Activated CD8-positive, alpha-beta memory T cell treated with anti-CD3 and anti-CD28 coated beads, Interleukin-2, amount 50 U/mL, for 4 hours (primary cell): ENCODE measurements at places on chromosomes 12 and 14.
A peak's percentile ranks its signal among the peaks of the same experiment; 100 is the strongest.

DNA sequence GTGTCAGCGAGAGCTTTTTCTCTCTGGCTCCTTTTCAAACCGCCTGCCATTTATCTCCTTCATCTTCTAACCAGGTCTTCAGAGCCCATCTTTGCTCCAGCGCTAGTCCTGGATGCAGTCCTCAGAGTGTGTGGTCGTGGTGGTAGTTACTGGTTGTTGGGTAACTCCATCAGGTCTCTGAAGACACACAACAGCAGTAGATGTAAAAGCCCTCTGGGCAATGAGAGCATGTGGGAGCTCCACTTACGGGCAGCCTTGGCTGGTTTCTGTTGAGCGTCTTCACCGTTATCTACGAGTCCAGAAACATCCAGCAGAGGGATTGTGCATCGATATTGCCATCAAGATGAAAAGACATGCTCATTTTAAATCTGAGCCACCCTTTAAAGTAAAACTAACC, 61.2 kb downstream of the FBXL14 start:
- DNase-seq: no peak

DNA sequence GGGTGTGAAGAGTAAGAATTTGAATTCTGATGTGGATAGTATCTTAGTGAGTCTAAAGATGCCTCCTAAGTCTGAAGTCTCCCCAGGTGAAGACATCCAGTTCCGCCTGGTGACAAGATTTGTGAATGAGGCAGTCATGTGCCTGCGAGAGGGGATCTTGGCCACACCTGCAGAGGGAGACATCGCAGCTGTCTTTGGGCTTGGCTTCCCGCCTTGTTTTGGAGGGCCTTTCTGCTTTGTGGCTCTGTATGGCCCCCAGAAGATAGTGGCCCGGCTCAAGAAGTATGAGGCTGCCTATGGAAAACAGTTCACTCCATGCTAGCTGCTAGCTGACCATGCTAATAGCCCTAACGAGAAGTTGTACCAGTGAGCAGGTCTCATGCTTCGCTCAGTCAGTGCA, 24.6 kb upstream of the AICDA start:
- DNase-seq: no peak

- peak; percentile 43 for DNase-seq
Measured at GRCh38 chr14:72518809-72519377, 375.0 kb downstream of the DPF3 start.

DNA sequence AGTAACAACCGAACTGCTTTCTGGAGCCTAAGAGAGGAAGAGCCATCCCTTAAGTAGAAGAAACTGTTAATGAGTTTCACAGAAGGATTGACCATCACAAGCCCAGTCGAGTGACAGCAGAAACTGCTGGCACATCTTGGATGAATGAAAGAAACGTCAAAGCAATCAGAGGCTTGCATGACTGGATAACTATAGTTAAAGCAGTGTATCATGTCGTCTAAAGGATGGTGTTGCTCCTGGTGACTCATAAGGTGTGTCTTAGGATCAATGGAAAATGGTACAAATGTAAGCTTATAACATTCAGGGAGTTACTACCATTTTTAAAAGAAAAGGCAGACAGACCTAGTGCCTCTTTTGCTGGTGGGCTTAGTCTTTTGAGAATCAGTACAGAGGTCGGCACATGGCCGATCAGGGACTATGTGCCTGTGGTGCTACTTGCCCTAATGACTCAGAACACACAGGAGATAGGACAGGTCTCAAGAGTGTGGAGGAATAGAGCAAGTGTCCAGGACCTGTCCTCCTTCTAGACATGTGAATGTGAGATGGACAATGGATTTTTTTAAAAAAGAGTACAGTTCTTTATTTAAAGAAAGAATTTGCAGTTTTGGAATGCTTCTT, 55.7 kb downstream of the TMX1 start:
- DNase-seq: no peak

- DNase-seq: no peak
Measured at GRCh38 chr12:59911516-59911915, 315.7 kb downstream of the SLC16A7 start.

- no peak for DNase-seq
Measured at GRCh38 chr12:14403711-14404196, 38.3 kb downstream of the ATF7IP start.

DNA sequence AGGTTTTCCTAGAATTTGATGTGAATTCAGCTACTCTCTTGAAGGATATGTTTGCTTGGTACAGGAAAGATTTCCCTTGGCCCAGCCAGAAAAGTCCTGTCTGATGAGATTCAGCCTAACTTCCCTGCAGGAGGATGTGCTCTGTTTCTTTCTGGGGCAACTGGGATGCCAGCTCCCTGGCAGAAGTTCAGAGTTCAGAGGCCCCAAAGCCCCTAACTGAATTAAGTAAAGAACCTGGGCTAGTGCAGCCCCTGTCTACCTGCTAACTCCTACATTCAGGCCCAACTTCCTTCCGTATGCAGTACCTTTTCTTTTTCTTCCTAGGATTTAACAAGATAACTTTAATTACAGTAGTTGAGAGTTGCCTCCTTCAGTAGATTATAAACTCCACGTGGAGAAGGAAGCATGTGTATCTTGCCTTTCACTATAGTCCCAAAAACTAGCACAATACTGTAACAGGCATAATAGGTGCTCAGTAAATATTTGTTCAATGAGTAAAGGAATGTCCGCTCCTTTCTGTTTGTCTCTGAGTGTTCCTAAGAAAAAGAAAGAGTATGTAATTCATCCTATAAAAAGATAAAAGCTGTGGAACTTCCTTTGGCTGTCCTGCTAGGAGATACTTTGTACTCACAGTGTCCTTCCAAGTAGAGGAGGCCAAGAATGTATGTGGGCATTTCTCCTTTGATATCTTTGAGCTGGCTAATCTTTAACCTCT, 141.0 kb downstream of the SLC8A3 start:
- DNase-seq: no peak

DNA sequence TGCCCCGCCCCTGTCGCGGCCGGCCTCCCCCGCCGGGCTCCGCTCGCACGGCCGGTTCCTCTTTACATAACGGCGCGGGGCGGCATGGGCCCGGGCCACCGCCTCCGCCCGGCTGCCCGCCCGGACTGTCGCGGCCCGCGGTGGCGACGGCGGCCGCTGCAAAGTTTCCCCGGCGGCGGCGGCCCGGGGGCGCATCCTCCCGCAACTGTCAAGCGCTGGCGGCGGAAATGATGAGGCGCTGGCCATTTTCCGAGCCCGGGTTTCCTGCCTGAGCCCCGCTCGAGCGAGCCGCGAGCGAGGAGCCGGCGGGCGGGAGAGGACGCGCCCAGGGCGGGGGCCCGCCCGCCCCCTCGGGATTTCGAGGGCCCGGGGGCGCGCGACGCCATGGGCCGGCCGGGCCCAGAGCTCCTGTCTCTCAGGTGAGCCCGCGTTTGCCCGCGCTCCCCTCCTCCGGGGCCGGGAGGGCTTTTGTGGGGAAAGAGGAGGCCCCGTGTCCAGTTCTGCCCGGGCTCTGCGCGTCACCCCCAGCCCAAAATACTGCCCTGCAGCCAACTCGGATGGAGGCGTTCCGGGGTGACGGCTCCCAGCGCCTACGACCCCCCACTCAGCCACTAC, at the start of gene SH2B3:
SH2B3 (plus strand) TSS at position 65 of the 615 bp plus-strand sequence. CDS start 12,223 bp downstream, outside the sequence.
- DNase-seq: peak; percentile 40

- no peak for DNase-seq
Measured at GRCh38 chr14:59438195-59438647, 27.0 kb downstream of the GPR135 start.

DNA sequence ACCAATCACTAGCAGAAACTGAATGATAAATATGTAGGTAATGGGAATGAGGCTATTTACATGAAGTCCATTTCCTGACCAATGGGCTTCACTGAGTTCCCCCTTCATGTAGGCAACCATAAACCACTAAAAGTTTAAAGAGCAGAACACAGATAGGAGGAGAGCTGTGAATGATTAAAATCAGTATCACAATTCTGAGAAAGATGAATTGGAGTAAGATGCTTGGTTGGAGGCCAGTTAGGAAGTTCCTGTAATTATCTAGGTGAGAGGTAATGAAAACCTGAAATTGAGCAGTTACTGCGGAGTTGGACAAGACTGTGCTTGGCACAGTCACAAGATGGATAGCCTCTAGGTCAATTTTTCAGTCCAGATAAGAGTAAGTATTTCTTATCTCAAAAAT, 56.6 kb downstream of the GALNT4 start:
- no peak for DNase-seq

DNA sequence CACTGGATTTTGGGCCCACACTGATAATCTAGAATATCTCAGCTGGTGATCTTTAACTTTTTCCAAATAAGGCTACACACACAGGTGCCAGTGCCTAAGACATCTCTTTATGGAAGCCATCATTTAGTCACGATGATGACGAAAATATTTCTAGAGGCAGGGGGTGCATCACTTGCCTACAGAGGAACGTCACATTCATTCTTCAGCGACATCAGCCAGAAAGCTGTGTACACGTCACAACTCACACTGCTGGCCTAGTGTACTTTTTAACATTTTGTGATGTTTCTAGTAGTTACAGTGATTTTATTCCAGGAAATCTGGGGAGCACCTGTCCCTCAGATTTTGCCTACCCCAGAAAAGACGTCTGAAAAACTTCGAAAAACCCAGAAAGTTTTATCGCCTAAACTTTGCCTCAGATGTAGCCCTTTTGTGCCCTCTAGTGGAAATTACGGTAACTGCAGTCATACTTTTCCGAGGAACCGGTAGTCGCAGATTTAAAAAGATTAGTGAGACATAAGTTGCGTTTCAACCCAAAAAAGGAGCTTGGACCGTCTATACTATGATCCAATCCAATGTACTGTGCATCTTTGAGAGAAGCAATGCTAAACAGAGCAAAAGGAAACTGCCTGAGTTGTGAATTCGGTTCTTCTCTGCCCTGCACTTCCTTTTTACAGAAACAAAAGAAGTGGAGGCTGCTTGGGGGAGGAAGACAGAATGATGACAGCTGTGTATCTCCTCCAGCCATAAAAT, 64.3 kb upstream of the STON2 start:
- peak; percentile 49 for DNase-seq

- DNase-seq: no peak
Measured at GRCh38 chr12:27515671-27516070, 8.3 kb upstream of the PPFIBP1 start.

GRCh38 chr14:96888158-96888557, 91.0 kb downstream of the VRK1 start:
- no peak for DNase-seq

DNA sequence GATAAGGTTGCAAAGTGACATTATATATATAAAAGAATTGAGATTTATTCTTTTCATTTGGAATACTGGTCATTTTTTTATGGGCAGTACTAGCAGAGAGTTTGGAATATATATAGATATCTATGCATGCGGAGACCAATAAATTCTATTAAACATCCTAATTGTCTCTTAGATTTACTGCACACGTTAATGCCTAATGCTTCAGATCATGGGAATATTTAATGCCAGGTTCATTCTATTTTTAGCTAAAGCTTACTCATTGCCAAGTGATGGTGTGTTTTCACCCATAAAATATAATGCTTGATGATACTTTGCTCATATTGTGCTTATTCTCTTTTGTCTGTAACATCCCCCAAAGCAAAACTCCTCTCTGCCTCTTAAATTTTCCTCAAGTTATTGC, 264.4 kb downstream of the TMEM117 start:
- DNase-seq: no peak

GRCh38 chr12:108033090-108033489, 96.0 kb upstream of the WSCD2 start:
- DNase-seq: no peak

- DNase-seq: no peak
Measured at GRCh38 chr12:70319605-70320004, 46.5 kb upstream of the KCNMB4 start.

GRCh38 chr12:21775133-21775820, 771 bp upstream of the KCNJ8 start:
- DNase-seq: no peak

GRCh38 chr12:57983858-57984505, 42.6 kb downstream of the ATP23 start:
- no peak for DNase-seq

DNA sequence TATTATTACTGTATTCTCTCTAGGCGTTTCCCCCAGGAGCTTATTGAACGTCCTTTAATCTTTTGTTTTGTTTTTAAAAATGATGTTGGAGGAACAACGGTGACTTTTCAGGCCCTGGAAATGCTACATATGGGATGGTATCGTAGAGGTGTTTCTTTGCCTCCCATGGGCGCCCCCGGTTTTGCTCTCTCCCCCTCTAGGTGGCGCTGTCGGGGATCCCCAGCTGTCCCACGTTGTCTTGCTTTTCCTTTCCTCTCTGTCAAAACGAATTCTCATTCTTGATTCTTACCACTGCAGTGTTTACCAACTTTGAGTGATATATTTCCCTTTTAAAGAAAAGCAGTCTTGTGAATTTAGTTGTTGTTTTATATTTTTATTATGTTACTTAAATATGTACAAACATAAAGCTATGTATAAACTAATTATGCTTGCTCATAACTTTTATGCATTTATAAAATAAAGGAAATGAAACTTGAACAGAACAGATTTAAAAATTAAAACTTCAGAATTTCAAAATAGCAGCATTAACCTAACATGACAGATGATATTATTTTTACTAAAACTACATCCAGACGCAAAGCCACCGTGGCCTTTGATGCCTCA, 171.9 kb downstream of the RGS6 start:
- DNase-seq: peak; percentile 22

GRCh38 chr14:60968671-60969070, 12.2 kb downstream of the TRMT5 start:
- DNase-seq: no peak

DNA sequence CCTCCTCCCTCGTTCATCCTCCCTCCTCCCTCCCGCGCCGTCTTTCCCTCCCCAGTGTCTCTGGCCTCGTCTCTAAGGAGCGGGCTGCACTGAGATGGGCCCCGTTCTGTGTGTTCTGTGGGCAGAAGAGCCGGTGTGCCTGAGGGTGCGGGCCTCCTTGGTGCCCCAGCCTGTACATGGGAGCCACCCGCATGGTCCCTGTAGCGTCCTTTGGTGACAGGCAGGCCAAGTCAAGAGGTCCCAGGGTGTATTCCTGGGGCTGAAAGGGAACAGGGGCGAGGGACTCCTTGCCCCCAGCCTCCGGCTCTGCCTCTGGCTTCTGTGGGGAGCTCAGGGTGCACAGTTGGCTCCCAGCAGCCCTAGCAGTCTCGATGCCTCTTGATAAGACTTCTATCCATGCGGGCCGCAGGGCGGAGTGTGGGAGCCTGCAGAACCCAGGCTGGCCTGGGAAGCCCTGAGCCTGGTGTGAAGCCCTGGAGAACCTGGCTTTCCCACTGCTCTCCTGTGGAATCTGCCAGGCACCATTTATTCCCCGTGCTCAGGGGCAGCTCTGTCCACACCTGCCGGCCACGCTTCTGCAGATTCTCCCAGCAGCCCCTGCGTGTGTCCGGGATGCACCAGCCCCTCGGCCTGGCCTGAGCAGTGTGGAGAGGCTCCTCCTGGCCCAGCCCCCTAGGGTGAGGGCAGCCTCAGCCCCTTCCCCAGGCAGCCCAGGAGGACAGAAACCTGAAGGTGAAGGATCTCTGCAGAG, 181.3 kb downstream of the KIF26A start:
- DNase-seq: peak; percentile 8
